Hematopoietic multipotent progenitor cell treated with erythropoietin and hydrocortisone succinate and interleukin-3 and kit ligand, for 15 days (in vitro differentiated cells): ENCODE measurements at places on chromosomes 1 and 21.

DNA sequence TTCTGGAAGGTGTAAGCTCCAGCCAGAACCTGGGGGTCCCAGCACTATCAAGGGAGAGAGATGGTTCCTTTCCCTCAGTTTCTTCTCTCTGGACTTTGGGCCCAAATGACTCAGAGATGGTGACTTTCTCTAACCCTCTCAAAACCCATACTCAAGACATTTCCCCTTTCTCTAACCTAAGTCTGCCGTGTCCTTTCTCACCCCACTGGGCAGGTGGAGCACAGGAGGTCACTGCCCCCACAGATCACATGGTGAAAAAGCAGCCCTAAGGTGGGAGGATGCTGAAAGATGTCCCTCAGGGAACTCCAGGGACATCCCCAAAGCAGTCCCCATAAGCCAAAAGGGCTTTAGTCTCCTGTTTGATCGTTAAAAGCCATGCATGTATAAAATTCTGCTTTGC lies 173.7 kb downstream of the HIVEP3 start:
- no peak for DNase-seq

DNA sequence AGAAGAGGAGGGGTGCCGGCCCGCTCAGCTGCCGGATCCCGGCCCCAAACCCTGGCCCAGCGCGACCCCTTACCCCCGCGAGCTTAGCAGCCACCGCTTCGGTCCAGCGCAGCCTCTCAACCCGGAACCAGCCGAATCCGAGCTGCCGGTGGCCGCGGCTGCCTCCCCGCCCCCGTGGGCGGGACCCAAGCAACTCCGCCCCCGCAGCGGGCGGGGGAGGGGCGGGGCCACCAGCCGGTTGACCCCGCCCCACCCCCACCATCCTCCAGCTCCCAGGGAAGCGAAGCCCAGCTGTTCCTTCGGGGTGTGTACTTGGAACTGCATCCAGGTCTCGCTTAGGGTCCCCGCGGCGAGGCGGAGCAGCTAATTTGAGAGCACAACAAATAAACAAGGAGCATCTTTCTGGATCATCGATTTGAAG lies at the start of gene TRIM62:
Gene TRIM62 (minus strand): TSS at position 123 of the 421 bp plus-strand sequence. CDS start 611 bp downstream, outside the sequence.
- DNase-seq = peak; percentile 77

- no peak for DNase-seq
These were observed 84.4 kb downstream of the CLEC20A start for GRCh38 chr1:178412400-178412770.

- DNase-seq = no peak
These were observed 19.9 kb downstream of the WNT4 start for GRCh38 chr1:22123071-22123390.

DNA sequence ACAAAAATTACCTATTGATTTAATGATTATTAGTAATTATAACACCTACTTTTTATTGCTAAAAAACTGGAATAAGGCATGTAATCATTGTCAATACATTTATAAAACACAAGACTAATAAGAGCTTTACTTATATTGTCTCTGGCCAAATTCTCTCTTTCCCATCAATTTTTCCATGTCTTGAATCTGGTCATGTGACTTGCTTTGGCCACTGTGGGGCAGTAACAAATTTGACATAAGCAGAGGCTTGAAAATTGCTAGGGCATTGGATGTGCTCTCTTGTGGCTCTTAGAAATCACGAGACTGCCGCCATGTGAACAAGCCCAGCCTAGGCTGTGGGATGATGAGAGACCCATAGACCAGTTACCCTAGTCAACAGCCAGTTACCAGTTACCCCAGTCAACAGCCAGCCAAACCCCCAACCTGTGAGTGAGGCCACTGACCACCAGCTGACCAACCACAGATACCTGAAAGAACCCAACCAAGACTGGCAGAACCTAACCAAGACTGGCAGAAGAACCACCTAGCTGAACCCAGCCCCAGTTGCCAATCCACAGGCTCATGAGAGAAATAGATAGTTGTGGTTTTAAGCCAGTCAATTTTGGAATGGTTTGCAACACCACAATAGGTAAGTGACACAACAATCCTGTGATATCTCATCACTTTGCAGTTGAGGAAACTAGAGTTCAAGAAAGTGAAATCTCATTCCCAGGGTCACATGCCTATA lies 8.8 kb downstream of the KLHDC7A start:
- DNase-seq = no peak

DNA sequence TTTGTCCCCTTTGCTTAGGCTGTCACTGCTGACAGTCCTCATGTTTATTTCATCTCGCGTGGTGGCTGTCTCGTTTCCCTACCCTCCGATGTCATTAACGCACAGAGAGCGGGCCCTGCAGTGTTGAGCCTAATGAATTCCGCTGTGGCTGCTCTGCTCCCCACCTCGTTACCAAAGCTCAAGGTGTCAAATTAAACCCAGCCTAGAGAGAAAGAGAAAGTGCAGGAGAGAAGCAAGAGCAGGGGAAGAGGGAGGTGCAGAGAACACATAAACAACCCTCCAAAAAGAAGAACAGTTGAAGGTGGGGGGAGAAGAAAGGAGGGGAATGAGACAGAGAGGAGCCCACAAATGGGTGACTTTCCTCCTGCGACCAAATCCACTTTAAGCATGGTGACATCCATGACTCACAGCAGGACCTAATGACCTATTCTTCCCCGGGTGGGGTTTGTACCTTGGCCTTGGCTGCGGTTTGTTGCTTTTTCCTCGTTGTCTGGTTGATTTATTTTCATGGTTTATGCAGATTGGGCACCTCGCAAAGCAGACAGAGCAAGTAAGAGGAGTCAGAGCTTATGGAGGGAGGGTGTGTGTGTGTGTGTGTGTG lies 92.5 kb downstream of the PBX1 start:
- no peak for DNase-seq

- peak; percentile 50 for DNase-seq
These were observed 93.5 kb downstream of the TTLL7 start for GRCh38 chr1:83905315-83905907.

GRCh38 chr1:180301135-180301742 lies 71.2 kb downstream of the LHX4 start:
- no peak for DNase-seq
